ENCODE measurements at places on chromosomes 1 and 21.

DNA sequence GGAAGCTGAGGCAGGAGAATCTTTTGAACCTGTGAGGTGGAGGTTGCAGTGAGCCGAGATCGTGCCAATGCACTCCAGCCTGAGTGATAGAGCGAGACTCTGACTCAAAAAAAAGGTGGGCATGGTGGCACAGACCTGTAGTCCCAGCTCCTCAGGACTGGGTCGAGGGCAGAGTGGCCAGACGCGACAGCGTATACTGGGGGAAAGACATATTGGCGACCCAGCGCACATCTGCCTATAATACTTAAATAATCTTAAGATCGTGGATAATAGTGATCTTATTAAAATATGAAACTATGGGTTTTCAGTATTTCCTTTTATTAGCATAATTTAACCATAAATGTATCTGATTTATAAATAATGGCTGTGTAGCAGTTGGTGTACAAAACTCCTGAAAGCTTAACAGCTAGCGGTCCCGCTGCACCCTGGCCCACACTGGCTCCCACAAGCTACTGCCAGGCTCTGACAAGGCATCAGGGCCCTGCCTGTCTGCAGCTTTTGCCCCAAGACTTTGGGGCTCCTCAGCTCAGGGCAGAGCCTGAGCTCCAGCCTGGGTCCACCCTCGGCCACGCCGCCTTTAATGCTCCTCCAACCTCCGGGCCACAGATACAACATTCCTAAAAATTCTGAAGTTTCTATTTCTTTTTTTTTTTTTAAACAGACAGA lies 2.7 kb upstream of the AURKAIP1 start:
- DNase-seq: no peak

GRCh38 chr1:239417986-239418640 lies 31.7 kb downstream of the CHRM3 start:
- DNase-seq: no peak

DNA sequence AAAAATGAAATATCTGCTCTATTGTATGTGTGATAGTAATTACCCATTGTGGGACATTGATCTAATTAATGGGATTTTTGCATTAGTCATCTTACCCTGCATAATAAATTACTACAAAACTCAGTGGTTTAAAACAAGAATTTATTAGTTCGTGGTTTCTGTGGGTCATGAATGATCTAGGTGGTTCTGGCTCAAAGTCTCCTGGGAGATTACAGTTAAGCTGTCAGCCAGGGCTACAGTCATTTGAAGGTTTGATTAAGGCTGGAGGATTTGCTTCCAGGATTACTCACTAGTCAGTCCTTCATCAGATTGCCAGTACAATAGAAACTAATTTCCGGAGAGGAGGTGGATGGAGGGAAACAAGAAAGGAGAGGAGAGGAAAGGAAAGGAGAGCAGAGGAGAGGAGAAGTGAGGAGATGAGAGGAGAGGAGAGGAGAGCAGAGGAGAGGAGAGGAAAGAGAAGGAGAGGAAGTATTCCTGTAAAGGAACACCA lies 60.4 kb upstream of the TNFSF4 start:
- DNase-seq: no peak

- DNase-seq: no peak
Measured at GRCh38 chr1:166811691-166812090, 27.6 kb upstream of the POGK start.

DNA sequence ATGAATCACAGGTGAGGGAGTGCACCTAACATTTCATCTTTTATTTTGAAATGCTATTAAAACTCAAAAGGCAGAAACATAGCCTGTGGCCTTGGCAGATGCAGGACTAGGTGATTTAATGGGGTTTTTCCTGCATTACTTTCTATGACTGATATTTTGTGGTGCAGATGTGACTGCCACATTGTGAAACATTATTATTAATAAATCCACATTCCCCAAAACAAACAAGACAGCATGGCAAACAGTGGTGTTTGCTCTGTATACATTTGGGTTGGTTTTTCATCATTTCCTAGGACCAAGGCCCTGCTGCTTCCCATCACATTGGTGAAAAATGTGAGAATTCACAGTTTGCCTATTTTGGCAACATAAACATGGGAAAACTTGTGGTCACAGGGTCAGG lies 247.6 kb upstream of the SGIP1 start:
- no peak for DNase-seq

DNA sequence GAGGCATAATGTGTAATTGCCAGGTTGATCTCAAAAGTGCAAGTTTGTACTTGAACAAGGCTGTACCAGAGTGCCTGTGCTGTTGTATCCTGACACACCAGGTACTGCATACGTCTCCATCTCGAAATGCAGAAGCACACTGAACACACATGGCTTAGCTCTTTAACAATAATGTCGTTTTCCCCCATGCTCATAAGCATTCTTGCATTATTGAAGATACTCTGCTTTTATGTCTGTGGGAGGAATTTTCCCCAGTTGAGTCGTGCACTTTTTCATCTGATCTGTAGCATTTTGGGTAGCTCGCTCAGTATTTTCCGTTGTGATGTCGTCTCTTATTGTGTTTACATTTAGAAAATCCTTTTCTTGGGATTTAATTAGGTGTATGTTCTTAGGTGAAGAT lies 98.7 kb downstream of the PCBP3 start:
- no peak for DNase-seq

DNA sequence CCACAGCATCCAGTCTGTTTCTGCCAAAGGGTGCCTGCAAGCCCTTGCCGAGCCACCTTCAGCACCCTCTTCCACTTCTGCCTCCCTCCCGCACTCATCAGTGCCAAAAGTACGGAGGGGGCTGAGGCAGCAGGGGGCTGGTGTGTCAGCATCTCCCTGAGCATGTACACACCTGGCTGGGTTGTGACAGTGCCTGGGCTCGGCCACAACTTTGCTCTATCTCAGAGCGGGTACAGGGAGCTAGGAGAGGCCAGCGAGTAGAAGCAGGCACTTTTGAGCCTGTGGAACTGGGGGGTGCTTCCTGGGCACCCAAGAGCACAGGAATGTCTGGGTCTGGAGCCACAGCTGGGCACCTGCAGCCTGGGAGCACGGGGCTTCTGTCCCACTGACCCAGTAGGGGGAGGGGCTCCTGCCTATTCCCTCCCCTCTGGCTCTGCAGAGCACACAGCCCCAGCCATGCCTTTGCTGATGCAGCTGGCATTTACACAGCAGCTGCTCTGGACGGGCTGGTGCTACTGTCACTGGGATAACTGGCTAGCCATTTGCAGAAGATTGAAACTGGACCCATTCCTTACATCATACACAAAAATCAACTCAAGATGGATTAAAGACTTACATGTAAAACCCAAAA lies 319.8 kb upstream of the RRP15 start:
- DNase-seq: no peak

- no peak for DNase-seq
Measured at GRCh38 chr1:185926588-185926987, 192.4 kb downstream of the HMCN1 start.

DNA sequence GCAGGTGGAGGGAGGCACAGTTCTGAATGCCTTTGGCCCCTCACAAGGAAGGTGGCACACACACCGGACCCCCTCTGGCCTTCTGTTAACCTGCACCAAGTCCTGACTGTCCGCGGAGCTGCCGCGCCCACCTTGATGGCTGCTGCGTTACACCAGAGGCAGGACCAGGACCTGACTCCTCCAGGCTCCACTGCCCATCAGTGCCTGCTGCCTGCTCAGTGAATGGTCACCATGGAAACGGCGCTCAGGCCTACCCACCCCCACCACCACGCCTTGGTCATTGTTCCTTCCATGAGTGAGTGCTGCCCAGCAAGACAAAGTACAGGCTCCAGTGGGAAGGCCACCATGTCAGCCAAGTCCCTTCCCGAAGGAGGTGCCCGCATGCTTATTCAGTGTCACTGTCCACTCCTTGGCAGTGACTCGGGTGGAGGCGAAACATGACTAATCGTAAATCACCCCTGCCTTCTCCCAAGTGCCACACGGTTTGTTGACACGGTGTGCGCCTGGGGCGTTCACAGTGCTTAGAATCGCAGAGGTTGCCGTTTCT lies 57.3 kb downstream of the SLC37A1 start:
- no peak for DNase-seq

DNA sequence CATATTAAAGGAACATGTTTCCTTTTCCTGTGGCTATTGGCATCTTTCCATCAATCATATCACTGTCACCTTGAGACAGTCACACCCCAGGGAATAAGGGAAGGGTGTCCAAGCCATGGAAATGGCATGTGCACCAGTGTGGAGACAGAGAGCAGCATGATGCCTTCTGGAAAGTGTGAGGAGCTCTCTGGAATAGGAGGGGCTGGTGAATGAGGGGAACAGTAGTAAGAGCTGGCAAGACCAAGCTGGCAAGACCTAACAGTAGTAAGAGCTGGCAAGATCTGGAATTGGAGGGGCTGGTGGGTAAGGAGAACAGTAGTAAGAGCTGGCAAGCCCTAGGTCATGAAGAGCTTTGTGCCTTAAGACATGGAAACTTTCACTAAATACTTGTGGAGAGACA lies 186.7 kb downstream of the C1orf94 start:
- no peak for DNase-seq

- no peak for DNase-seq
Measured at GRCh38 chr1:7430691-7431090, 340.4 kb upstream of the VAMP3 start.

- no peak for DNase-seq
Measured at GRCh38 chr1:89149229-89149628, 23.3 kb upstream of the GBP2 start.

DNA sequence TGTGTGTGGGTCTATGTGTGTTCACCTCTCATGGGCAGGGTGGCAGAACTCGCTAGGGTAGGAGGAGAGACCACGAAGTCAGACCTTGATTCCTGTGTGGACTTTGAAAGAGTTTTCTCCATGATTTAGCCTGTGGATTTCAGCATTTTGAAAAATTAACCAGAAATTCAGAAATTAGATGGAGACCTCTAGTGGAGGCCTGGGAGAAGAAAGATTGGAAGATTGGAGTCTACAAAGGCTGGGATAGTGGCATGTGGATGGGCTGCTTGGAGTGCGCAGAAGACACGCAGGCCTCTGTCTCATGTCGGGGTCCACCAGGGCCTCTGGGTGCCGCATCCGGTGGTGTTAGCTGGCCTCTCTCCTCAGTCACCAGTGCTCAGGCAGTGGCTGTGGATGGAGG lies 18.9 kb upstream of the IGSF5 start:
- DNase-seq: no peak

DNA sequence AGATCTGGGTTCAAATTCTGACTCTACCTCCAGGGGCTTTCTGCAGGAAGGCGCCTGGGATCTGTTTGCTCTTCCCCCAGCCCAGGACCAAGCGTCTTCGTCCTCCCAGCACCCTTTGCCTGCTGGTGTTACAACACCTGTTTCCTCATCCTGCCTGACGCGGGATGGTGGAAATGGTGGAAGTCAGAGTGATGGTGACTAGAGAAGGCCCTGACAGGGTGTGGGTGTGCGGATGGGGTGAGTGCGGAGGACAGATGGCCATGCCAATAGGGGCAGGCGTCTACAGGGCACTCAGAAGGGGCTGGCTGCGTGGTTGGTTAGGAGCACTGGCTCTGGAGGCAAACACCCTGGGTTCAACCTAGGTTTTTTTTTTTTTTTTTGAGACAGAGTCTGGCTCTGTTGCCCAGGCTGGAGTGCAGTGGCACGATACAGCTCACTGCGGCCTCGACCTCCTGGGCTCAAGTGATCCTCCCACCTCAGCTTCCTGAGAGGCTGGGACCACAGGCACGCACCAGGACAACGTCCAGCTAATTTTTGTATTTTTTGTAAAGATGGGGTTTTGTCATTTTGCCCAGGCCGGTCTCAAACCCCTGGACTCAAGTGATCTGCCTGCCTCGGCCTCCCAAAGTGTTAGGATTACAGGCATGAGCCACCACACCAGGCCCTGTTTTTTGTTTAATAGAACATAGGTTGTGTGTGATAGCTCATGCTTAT lies 1.5 kb downstream of the THEMIS2 start:
- DNase-seq: no peak

DNA sequence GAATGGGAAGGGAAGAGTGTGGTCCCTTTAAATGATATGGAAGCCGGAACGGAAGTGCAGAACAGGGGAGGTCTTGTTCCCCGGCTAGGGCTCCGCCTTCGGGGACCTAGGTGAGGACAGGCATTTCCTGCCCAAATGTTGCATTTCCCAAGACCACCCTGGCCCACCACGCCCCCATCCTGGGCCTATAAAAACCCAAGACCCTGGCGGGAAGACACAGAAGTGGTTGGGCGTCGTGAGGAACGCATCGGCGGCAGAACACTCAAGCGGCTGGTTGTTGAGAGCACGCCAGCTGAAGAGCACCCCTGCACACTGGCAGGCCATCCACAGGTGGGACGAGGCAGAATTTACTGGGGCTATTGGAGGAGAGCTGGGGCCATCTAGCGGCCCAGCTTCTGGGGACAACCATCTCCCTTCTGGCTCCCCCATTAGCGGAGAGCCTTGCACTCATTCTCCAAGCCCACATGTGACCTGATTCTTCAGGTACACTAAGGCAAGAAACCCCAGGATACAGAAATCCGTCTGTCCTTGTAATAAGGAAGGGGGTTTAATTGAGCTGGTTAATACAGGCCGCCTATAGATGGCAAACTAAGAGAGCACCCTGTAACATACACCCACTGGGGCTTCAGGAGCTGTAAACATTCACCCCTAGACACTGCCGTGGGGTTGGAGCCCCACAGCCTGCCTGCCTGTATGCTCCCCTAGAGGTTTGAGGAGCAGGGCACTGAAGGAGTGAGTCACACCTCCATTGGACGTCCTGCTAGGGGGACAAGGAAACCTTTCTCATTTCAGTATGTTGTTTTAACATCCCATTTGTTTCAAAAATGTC lies 1327.9 kb downstream of the BRINP3 start:
- DNase-seq: no peak

DNA sequence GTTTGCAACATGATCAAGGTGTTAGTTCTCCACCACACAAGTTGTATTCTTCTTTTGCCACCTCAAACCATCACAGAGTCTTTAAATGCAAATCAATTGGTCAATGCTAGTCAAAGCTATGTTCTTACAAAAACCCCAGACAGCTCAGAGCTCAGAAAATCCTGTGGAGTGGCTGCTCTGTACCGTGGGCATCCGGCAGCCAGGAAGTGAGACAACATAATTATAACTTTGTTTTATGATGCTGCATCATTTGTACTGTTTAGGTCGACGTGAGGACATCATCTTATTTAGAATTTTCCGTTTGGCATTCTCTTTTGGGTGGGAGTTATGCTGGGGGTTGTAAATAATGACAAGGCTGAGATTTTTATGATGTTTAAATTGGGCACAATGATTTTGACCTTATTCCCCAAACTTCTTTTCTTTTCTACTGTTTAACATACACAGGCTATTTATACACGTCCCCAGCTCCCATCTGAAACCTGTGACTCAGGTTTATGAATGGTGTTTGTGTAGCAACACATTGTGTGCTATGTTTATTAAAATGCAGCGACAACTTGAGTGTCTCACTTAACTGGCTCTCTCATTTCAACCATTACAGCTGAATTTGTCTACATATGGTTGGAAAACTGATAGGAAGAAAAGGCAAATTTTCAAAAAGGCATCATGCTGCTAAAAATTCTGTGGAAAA lies 124.0 kb downstream of the CNIH3 start:
- no peak for DNase-seq

- no peak for DNase-seq
Measured at GRCh38 chr21:34924771-34925419, 124.2 kb downstream of the RUNX1 start.

All from T-helper 9 cell (primary cell).